ENCODE measurements at places on chromosomes 13 and 19.

GRCh38 chr13:42039946-42040729 lies 8.3 kb upstream of the DGKH start:
- peak; percentile 84 for DNase-seq

GRCh38 chr13:58300224-58300623 lies 668.7 kb downstream of the PCDH17 start:
- no peak for DNase-seq

DNA sequence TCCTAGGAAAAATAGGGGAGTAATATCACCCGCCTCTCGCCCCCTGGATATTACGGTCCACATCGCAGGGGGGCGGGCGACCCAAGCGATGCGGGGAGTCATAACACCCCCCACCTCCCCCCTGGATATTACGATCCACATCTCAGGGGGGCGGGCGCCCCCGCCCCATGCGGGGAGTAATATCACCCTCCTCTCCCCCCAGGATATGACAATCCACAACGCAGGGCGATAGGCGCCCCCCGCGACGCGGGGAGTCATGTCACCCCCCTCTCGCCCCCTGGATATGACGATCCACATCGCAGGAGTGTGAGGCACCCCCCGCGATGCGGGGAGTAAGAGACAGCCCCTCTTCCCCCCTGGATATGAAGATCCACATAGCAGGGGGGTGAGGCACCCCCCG lies 684.4 kb upstream of the PCDH9 start:
- DNase-seq: no peak

GRCh38 chr19:29176981-29177754 lies 35.8 kb downstream of the UQCRFS1 start:
- DNase-seq: no peak

GRCh38 chr13:47418206-47418920 lies 521.5 kb upstream of the HTR2A start:
- DNase-seq: no peak

Data from Calu3 (cell line).